ENCODE measurements at places on chromosomes 12 and 14.
A peak's percentile ranks its signal among the peaks of the same experiment; 100 is the strongest.

DNA sequence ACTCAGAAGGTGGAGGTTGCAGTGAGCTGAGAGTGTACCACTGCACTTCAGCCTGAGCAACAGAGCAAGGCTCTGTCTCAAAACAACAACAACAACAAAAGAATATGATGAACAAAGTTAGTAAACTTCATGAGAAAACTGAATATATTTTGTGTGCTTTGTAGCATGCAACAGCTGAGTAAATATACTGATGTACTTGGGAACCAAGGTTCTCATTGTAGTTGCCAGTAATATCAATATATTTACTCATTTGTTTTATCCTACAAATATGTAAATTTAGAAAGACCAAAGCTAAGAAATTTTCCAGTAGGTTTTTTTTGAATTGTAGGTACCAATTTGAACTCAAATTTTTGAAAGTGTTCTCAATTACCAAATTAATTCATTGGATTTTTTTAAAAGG lies 127.2 kb downstream of the IPO8 start:
- DNase-seq = no peak

- DNase-seq = no peak
Observed at GRCh38 chr12:98955284-98955683, 310.2 kb downstream of the APAF1 start.

DNA sequence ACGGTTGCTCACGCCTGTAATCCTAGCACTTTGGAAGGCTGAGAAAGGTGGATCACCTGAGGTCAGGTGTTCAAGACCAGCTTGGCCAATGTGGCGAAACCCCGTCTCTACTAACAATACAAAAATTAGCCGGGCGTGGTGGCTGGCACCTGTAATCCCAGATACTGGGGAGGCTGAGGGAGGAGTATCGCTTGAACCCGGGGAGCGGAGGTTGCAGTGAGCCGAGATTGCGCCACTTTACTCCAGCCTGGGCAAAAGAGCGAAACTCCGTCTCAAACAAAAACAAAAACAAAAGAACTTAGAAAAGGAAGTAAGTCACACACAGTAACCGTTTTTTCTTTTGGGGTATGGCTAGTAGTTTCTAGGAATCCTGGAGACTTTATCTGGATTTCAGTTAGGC lies 1.7 kb upstream of the PALS1 start:
- no peak for DNase-seq

DNA sequence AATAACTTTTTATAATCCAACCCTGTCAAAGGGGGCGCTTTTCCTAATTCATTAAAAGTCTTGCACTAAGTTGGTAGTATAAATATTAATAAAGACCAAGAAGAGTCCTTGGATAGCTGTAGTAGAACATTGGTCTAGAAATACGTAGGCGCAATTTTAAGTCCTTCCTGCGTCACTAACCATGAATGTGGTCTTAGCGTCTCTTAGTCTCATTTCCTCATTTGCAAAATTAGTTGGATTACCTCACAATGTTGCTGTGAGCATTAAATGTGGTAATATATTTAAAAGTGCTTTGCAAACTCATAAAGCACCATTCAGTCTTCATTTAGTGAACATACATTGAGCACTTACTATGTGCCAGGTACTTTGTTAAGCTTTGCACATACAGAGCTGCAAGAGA lies 149.7 kb downstream of the AEBP2 start:
- no peak for DNase-seq

DNA sequence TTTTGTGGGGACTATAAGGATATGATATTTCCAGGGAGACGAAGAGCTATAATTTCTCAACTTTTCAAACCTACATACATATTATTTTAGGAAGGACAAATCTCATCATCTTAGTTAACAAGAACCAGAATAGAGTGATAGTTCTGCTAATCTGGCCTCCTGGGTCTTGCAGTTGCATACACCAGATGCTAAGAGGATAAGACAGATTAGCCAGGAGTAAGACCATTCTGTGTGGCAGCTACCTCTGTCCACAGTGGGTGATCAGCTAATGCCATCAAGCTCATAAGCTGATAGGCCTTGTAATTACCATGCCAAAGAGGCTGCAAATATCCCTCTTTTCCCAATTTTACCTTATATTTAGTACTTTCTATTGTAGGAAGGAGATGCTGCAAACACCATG lies 776.8 kb downstream of the NRXN3 start:
- no peak for DNase-seq

DNA sequence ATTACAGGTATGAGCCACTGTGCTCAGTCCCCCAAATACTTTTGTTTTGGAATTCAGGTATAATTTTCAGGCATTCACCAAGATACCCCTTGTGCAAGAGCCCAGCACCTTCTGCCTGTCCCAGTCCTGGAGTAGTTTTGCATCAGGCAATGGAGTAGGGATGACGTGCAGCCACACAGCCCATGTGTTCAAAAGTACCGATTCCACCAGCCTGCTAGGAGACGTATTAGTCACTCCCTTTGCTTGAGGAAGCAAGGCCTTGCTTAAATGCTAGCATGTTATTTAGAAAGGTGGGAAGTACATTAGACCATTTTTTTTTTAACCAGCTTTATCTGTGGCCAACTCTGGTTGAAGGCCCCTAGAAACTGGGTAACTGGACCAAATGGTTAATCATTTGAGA lies 15.0 kb upstream of the GALNT16 start:
- no peak for DNase-seq

DNA sequence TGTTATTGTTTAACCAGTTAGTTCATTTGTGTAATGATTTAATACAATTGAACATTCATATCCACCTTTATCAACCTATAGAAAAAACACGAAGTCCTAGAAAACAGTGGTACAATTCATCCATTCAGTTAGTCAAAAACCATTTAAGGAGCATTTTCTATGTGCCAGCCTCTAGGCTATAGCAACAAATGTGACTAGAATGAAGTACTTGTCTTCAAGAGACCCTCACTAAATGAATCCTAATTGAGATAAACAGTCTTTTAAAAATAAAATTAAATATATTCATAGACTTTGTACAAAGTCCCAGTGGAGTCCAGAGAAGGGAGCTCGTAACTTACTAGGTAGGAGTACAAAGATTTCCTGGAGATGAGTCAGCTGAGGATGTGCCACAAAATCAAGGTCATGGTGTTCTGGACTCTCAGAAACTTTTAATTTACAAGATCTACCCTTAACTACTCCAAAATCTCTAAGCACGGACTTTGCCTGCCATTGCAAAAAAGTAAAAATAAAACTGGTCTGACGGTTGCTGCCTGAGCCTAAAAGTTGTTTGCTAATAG lies 430.7 kb upstream of the DCN start:
- DNase-seq = no peak

- no peak for DNase-seq
Observed at GRCh38 chr14:104856869-104857860, 7.9 kb upstream of the CEP170B start.

DNA sequence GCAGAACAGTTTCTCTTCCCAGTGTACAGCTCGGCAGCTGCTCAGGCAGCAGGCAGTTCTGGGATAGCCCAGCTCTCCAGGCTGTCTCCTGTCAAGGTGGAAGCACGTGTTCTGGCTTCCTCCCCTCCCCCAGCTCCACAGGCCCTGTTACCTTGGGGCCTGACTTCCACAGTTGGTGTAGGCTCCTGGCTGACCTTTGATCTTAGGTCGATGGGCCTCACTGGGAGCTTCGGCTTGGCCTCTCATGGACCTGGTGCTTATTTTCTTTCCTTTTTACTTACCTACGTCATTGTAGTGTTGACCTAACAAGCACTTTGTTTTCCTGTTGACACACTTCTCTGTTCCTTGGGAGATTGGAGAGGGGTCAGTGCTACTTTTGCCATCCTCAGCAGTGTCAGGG lies 17.0 kb downstream of the DLST start:
- no peak for DNase-seq

- no peak for DNase-seq
Observed at GRCh38 chr14:20460458-20461224, 593 bp downstream of the PIP4P1 start.

GRCh38 chr12:121003650-121004049 lies 12.6 kb downstream of the C12orf43 start:
- no peak for DNase-seq

DNA sequence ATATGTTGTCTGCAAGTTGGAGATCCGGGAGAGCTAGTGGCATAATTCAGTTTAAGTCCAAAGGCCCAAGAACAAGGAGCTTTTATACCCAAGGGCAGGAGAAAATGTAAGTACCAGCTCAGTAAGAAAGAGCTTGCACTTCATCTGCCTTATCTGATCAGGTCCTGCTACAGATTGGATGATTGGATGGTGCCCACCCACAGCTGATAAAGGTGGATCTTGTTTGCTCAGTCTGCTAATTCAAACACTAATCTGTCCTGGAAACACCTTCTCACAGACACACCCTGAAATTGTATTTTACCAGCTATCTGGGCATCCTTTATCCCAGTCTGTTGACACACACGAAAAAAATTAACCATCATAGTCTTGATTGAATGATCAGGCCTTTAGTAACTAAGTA lies 230.7 kb upstream of the SLC16A7 start:
- no peak for DNase-seq

- no peak for DNase-seq
Observed at GRCh38 chr12:66275040-66275439, 27.3 kb upstream of the HELB start.

- no peak for DNase-seq
Observed at GRCh38 chr14:23060536-23061260, 3.4 kb upstream of the CDH24 start.

- no peak for DNase-seq
Observed at GRCh38 chr14:24291446-24292117, 8.0 kb downstream of the DHRS1 start.

DNA sequence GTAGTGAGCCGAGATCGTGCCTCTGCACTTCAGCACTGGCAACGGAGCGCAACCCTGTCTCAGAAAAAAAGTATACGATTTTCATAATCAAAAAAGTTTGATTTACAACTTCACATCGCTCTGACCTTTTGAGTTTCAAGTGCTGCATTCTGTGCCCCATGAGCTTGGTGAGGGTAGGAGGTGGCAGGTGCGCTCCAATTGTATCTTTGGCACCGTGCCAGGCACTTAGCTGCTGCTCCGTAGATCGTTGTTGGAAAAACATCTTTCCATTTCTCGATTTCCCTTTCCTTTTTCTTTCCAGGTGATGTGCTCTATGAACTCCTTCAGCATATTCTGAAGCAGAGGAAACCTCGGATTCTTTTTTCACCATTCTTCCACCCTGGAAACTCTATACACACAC lies 203.7 kb downstream of the ETV6 start:
- DNase-seq = no peak

GRCh38 chr12:97640826-97641225 lies 178.2 kb downstream of the RMST start:
- peak; percentile 10 for DNase-seq

- DNase-seq = no peak
Observed at GRCh38 chr14:73238941-73239340, 1.6 kb downstream of the PAPLN start.

GRCh38 chr12:93756288-93756687 lies 79.1 kb downstream of the CRADD start:
- DNase-seq = no peak

DNA sequence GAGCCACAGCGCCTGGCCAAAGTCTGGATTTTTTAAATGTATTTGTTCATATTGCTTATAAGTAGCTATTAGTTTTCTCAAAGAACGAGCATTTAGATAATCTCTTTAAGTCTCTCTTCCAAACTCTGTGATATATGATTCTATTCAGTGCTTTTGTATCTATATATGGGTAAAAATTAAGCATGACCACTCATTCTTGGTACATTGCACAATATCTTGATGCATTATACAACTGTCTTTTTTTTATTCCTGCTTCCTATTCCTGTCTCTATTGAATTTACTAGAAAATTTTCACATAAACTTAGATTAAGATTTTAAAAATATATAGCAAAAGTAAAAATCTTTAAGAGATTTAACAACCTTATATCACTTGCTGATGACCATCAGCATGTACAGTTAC lies 29.1 kb downstream of the SOCS2 start:
- no peak for DNase-seq

GRCh38 chr14:63438065-63438757 lies 105.0 kb downstream of the PPP2R5E start:
- peak; percentile 81 for DNase-seq

DNA sequence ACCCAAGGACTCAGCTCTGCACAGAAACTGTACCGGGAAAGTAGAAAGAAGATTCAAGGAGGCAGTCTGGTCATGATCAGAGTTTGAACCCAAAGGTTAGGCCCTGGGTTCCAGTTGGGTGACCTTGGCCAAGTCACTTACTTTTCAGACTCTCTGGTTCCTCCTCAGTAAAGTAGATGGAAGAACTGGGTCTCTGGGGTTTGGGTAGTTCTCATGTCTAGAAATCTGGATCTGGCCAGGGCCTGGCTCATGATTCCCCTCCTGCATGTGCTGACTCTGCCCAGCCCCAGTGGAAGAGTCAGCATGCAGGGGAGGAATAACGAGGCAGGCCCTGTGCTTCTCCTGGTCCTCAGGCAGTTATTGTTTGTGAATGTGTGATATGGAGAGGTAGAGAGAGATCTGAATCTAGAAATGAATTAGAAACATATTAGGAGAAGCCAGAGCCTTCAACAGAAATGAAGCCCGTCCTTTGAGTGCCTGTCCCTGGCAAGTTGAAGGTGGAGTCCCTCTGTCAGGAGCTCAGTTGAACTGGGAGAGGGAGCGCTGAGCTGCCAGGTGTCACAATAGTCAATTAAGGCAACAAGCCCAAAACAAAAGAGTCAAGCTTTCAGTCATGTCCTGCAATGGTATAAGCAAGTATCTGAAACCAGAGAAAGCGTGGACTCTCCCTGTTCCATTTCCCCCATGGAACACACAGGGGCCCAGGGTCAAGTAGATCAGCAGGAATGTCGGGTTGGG lies 131.3 kb upstream of the HIF1A start:
- no peak for DNase-seq

DNA sequence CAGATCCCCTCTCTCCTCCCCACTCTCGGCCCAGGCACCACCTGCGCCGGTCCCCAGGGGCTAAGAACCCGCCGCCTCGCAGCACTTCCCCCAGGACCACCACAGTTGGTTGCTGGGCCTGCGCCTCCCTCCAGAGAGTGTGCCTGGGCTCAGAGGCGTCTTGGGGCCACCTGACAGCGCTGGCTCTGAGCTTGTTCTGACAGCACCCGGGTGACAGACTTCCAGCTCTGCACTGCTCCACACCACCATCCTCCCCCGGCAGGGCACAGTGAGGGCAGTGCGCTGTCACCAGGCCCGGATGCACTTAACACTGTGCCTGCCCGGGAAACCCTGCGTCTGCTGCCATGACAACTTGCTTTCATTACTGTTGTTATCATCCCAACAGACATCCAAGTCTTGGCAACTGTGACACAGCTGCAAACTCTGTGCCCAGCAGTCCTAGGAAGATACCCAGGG lies 6.6 kb downstream of the BRF1 start:
- peak; percentile 70 for DNase-seq

DNA sequence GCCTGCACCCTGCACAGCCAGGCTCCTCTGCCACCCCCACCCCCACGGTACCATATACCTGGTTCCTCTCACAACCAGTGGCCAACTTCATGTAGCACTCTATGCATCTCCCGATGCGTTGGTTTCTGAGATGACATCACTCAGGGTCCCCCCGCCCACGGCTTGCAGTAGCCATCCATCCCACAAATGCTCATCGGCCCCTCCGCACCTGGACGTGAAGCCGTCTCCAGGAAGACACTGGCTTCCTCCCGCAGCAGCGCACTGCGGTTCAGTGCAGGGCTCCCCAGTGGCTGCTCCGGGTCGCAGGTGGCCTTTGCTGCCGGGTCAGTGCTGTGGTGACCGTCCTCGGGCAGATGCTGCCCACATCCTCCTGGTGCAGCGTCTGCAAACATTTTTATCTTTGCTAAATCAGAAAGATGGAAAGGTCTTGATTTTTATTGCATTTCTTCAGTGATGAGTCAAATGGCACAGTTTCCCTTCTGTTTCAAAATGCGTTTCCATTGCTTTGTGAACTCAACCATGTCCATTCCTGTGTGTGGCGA lies 27.5 kb upstream of the MMP17 start:
- no peak for DNase-seq
